NCI-H1092 treated with DMSO at 0.1 percent for 48 hours (cell line): ENCODE measurements at places on chromosomes 2 and 18.

GRCh38 chr2:13558368-13558767 is 841.6 kb downstream of the TRIB2 start:
- DNase-seq: no peak

GRCh38 chr2:170851635-170852034 is 34.9 kb downstream of the GAD1 start:
- DNase-seq: no peak

GRCh38 chr2:48566592-48567310 is 36.8 kb downstream of the STON1 start:
- DNase-seq: no peak

DNA sequence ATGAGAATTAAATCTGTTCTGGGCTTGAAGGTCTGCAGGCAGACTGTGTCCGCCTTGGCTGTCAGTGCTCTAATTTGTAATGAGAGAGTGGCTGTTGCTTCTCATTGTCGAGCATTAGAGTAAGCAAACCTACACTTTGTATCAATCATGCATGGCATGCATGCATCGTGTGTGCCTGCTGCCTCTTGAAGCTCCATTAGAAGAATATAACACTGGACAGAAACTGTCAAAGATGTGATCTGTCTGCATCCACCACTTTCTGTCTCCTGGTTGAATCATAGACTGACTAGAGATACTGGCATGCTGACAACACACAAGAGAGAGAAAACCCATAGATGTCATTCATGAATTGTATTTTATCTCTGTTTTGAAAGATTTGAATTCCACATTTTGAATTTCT is 275.0 kb upstream of the NXPH2 start:
- no peak for DNase-seq

- no peak for DNase-seq
These were observed 4.5 kb downstream of the NR4A2 start for GRCh38 chr2:156327835-156328695.

GRCh38 chr2:159153063-159153462 is 133.4 kb downstream of the WDSUB1 start:
- no peak for DNase-seq

- no peak for DNase-seq
These were observed 159.9 kb downstream of the DYM start for GRCh38 chr18:49300538-49300937.

DNA sequence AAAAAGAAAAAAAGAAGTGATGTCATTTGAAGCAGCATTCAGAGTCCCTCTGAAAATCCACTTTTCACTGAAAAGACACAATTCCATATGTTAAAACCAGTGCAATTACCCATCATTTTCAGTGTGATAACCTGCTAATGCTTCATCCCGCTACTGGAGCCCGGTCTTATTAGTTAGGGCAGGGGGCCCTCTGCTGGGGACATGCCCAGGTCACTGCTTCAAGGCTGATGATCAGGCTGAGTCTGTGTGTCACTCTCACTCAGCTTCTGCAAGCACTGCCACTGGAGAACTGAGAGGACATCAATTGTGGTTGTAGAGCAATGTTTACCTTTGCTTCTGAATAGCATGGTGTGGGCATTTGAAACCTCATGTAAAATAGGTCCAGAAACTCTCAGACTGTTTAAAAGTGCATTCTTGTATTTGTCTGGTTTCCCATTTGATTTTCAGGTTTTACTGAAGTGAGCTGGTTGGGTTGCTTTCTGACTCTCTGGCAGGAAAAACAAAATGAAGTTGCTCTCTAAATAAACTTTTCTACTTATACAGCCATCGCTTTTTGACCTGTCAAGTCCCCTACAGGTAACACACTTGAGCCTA is 49.2 kb upstream of the NXPH2 start:
- peak; percentile 33 for DNase-seq

- DNase-seq: no peak
These were observed 119.1 kb downstream of the MAP4K4 start for GRCh38 chr2:101816598-101816997.

GRCh38 chr2:216355711-216356110 is 16.6 kb downstream of the MARCHF4 start:
- DNase-seq: no peak

GRCh38 chr2:232950751-232951150 is 62.3 kb downstream of the NGEF start:
- no peak for DNase-seq

DNA sequence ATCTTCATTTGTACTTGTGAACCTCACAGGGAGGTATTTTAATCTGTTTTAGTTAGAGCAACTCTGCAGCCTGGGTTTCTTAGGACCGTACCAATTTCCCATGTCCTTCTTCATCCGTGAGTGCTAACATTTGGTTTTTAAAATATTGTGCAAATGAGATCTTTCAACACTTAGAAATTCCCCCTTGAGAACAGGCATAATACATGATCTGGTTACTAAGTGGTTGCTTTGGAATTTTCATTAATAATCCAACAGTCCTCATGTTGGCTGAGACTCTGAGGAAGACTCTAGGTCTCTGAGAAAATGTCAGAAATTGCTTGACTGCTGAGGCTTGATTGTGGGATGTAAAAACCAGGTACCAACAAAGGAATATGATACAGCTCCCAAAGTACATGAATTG is 125.6 kb upstream of the CDCA7 start:
- no peak for DNase-seq

- no peak for DNase-seq
These were observed 19.3 kb upstream of the TMEM18 start for GRCh38 chr2:696463-696862.

DNA sequence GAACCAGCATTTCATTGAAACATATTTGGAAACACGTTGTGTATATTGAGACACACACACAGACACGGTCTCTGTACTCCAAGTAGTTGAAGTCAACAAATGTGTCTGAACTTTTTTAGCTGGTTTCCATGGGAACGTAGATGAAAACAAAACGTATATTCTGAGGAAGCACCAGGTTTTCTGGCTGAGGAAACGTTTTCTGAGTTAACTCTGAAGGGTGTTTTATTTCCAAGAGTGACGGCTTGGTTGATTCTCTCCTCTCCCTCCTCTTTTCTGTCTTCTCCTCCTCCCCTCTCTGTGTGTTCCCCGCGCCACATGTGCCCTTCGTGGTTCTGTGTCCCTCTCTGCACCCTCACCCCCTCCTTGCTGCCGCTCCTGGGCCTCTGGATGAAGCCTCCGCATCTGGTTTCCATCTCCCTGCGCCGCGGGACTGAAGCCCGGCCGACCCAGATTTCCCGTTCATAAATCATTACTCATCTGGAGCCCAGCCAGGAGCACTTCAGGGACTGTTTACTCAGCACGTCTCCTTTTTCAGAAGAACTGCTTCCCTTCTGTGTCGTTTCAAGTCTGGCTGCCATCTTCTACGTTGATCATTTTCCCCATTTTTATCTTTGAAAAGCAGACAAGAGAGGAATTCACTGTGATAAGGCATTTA is 122.7 kb downstream of the COL6A3 start:
- peak; percentile 90 for DNase-seq

GRCh38 chr2:70069049-70069448 is 18.2 kb upstream of the PCBP1 start:
- no peak for DNase-seq

DNA sequence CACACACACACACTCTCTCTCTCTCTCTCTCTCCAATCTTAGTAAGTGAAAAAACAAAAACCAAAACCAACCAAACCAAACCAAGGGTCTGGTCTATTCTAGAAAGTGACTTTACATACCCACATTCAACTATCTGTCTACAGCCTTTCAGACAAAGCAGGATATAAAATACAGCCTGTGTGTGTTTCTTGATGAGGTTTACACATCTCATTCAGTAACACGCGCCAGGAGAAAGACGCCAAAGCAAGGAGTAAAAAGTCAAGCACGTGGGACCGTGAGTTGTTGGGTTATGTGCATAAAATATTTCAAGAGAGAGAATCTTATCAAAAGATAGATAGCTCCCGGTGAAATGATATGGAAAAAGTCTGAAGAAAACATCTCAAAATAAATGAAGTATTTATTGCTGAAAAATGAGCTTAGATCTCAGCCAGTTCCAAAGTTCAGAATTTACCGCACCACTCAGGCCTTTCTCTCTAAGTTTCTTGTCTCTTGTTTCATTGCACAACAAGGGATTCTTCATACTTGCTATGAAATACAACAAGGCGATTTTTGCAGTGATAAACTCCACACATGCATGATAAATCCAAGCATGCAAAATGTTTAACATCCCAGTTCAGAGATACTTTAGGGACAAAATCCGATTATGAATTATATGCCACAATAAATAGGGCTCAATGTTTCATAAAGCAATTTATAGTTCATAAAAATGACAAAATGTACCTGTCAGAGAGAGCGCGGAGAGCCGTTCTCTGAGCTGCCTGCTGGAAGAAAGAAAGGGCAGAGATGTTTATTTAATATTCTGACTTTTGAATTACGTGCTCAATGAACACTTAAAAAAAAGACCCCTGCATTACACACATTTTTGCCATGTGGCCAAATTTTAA is 159.3 kb upstream of the REV1 start:
- no peak for DNase-seq

DNA sequence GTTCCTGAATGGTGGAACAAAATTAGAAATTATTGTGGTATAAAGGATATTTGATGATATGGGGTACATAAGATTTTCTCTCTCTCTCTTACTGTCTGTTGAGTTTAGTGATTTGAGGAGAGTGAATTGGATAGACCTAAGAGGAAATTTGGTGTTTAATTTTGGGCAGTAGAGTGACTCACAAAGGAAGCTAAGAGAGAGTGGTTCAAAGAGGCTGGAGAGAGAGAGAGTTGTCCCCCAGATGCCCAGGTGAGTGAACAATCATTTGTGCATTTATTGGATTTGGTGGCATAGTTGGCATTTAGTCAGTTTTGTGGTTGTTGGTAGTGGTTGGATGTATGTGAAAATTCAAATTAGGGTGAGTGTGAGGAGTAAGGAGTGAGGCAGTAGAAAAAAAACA is 56.8 kb downstream of the GPD2 start:
- no peak for DNase-seq

GRCh38 chr2:85174943-85175342 is 41.8 kb downstream of the TCF7L1 start:
- DNase-seq: peak; percentile 63

- DNase-seq: no peak
These were observed 3.4 kb downstream of the CYP26B1 start for GRCh38 chr2:72144274-72144631.

DNA sequence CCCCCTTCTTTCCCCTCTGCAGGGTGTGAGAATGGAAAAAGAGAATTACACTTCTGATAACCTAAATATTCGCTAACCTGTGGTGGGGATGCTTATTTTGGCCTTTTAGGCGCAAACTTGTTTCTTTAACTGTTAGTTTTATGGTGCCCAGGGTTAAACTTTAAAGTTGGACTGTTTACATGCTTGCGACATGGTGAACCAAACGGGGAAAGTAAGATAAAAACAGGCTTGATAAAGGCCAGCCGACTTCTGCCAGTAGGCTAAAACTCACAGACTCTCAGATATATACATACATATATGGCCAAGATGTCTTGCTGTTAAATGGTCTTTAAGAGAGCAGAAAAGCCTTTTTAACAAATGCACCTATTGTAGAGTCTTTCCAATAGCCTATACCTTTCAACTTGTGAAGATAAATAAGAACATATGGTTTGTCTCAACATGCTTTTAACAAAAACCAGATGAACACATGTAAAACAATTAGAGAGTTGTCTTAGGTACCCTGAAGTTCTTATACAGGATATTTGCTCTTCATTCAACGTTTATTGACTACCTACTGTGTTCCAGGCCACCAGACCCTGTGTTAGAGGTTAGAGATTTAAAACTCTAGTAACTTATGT is 29.0 kb downstream of the PRKCE start:
- no peak for DNase-seq

GRCh38 chr2:168529900-168530561 is 74.0 kb downstream of the CERS6 start:
- no peak for DNase-seq

DNA sequence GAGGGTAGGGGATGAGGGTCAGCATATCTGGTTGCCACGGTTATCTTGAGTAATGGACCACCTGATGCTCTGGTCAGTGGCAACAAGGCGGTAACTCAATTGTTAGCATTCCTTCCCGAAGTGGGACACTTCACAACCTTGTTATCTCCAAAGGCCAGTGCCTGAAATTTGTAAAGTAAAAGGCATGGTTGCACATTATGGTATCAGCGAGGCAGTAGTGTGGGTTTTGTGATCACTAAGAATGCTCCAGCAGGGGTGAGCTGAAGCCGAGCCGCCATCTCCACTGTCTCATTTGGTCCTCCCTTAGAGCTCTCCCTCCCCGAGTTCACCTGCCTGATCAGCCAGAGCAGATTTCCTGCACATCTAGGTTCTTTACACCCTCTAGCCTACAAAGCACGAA is 50.5 kb upstream of the LGALSL start:
- DNase-seq: no peak

- DNase-seq: peak; percentile 32
These were observed 1.4 kb downstream of the CCDC85A start for GRCh38 chr2:56185101-56185581.

DNA sequence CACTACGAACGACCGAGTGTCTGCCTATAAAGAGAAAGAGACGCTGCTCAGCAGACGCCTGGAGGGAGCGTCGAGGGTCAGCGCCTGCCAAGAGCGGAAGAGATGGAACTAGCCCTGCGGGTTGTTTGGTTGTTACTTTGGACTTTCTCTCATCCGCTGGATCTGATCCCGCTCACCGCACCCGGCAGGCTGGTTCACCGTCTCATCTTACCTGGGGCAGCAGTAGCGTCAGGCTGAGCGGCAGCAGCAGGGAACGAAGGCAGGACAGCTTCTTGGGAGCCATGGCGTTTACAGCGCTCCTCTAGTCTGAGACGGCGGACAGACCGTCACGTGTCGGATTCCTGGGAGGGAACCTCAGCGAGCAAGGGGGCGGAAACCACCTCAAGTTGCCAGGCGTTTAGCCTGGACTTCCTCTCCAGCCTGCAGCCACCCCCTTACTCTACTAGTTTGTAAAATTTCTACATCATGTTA is 1.9 kb downstream of the GLB1L start:
- DNase-seq: no peak

- peak; percentile 14 for DNase-seq
These were observed 315.1 kb downstream of the RDH14 start for GRCh38 chr2:18245375-18245774.

DNA sequence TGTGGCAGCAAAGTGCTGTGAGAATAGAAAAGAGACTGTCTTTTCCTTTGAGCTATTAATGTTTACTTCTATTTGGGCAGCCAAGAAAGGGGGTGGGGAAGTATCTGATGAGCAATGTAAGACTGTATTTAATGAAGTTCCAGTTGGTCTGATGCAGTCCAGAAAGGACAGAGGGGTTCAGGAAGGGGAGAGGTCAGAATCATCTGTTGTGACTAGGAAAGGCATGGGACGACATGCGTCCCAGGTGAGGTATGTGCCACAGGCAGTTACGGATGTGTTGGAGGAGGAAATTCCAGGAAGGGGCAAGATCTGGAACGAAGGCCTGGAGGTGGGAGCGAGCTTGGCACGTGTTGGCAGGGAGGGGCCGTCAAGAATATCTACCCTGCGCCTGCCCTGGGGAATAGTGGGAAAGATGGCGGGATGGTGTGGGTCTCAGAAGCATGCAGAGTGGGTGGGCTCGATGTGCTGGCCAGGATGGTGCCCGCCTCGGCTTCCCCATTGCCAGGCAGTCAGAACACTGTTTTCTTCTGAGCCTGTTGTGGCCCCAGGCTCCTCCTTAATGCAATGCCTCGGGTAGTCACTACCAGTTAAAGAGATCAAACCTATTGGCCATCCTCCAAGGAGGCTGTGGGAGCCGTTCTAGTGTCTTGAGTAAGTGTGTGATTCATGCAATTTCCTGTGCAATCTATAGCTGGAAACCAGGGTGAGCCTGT is 57.8 kb upstream of the TXNDC2 start:
- no peak for DNase-seq
